ENCODE measurements at places on chromosomes 6 and 20.

DNA sequence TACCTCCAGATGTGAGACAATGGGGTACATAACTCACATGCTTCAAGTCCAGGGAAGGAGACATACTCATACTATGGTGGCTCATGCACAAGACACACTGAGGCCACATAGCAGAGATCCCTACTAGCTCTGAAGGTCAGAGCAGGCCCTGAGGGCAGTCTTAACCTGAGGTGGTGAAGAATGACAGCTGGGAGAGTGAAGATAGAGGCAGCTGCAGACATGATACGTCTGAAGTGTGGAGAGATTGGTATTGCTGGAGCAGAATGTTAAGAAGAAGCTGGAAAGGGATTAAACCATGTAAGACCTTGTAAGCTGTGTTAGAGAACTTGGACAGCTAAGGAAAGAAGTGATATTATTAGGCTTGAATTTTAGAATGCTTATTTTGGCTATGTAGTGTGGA, 32.9 kb downstream of the PGM3 start:
- no peak for DNase-seq

DNA sequence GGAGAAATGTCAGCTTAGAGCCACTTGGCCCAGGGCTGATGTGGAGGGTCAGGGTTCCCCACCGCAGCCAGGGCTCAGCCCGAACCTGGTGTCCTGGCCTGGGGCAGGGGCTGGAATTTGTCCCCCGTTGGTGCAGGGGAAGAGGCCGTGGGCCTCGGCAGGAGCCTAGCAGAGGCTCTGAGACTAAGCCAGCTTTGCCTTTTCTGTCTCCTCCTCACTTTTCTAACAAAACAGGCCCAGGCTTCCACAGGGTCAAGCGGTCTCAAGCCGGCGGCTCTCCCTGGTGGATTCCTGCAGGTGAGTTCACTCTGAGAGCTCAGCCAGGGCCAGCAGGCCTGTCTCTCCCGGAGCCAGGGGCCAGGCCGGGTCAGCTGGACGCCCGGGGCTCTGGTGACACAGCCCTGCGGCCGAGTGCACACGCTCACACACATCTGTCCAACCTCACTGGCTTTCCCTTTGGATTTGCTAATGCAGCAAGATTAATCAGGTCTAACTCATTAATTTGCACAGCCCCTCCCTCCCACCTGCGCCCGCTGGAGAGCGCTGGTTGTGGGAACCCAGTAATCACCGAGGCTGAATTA, 2.9 kb upstream of the CHRNA4 start:
- DNase-seq, result no peak

- DNase-seq, result no peak
Measured at GRCh38 chr20:4802527-4802926, 80.8 kb downstream of the PRND start.

DNA sequence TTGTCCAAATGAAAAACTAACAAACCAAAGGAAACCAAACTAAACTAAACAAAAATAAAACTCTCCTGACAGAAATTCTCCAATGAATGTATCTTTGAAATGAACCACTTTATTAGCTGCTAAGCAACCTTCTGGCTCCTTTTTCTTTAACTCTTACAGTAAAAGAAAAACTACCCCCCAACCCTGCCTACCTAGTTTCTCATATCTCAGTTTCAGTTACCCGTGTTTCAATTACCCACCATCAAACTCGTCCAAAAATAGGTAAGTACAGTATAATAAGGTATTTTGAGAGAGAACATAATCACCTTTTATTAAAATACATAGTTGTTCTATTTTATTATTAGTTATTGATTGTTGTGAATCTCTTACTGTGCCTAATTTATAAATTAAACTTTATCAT, 177.4 kb upstream of the THEMIS start:
- DNase-seq, result no peak

- DNase-seq, result no peak
Measured at GRCh38 chr6:15090745-15091384, 155.0 kb upstream of the JARID2 start.

GRCh38 chr6:21281366-21281765, 312.2 kb upstream of the SOX4 start:
- no peak for DNase-seq

DNA sequence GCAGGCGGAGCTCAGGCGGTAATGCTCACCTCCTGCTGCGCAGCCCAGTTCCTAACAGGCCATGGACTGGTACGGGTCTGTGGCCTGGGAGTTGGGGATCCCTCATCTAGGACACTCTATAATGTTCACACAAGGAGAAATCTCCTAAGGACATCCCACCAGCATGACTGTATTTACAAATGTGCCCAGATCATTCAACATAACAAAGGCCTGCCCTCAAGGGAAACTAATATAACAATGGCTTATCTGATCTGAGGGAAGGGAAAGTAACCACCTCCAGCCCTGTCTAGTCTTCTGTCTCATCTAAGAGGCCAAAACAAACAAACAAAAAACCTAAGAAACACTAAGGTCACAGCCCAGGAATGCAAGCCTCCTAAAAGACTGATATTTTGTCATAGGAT, 232.8 kb downstream of the RNGTT start:
- DNase-seq, result no peak

DNA sequence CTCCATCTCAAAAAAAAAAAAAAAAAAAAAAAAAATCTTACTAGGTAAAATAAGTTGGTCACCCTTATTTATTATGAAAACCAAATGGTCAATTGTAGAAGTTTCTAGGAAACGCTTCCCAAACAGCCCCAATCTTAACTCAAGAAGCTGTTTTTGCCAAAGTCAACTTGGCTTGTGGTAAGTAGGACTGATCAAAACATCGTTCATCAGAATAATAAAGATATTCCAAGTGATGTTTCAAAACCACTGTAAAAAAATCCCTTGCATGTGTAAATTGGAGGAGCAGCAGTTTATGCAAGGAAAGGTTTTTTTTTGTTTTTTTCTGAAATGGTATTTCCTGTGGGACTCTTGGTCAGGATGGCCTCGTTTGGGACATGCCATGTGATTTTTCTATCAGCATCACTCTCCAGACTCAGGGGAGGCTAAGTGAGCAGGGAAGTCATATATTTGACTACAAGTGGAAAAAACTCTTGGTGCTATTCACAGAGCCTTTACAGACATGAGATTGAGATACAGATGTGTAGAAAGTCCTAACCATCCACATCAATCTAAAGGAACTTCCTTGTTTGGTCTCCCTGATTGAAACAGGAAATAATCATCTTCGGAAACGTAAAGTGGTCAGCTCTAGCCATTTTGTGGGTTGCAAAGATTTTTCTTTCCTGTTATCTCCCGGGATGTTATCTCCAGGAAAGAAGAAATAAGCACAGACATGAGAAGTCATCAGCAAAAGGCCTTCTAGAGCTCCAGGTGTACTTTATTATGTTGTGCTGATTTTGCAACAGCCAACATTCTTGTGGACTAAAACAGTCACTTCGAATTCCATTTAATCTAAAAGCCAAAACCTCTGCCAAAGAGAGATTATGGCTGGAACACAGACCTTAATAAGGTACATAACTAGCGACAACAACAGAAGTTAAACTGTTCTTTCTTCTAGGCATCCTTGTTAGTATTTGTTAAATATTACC, 177.8 kb downstream of the EDN1 start:
- no peak for DNase-seq

- DNase-seq, result no peak
Measured at GRCh38 chr6:30935018-30935417, 3.0 kb upstream of the SFTA2 start.

GRCh38 chr6:31193206-31193605, 22.7 kb upstream of the POU5F1 start:
- no peak for DNase-seq

DNA sequence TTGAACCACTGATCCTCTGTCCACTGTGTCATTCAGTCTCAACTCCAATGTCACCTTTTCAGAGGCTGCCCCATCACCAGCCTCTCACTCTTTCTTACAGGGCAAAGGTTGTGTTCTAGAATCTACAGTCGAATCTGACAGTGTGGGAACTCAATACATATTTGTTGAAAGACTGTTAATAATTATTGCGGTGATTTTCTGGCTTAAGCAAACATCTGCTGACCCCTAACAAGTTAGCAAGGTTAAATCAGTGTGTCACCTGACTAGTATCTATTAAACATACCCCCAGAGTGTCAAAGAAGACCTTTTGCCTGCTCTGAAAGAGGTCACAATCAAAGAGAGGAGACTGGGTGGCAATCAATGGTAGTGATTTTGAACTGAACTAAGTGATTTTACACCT, 41.9 kb downstream of the ELOVL2 start:
- no peak for DNase-seq

DNA sequence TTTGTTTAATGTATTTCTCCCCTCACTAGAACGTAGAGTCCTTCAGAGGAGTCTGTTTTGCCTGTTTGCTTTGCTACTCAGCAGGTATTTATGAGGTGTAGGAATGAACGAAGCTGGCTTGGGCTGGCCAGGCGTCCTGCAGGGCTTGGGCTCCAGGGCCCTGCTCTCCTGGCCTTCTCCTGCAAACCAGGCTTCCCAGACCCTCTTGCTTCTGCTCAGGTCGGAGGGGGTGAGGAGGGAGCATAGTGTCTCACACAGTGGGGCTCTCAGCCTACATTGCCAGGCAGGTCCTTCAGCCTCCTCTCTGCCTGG, 24.6 kb upstream of the MLN start:
- DNase-seq, result no peak

DNA sequence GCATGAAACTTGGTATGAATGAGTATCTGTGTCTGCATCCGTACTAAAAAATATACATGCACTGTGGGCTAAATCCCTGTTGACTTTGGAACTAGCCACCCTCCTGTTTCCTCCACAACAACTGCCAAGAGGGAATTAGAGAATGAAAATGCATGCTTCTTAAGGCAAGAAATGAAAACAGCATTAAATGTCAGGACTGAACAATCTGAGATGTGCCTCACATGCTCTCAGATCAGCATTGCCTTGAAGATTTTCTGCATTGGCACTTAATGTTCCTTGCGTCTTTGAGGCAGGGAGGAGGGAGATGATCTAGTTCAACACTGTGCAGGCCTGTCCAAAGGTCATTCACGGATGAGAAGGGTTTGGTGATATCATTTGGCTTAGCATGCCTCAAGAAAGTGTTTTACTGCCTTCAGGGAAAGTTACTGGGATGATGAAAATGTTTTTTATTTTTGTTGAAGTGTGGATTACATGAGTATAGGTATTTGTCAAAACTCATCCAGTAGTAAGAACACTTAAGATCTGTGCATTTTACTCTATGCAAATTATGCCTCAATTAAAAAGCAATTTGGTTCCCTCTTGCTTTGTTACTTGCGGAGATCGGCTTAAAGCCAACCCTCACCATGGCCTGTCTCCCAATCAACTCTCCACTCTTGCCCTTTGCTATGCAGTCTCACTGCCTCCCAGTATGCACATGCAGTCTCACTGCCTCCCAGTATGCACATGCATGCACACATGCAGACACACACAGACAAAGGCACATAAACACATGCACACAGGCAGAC, 47.5 kb upstream of the RIN2 start:
- no peak for DNase-seq

GRCh38 chr6:53915026-53915691, 120.4 kb downstream of the LRRC1 start:
- DNase-seq, result no peak

DNA sequence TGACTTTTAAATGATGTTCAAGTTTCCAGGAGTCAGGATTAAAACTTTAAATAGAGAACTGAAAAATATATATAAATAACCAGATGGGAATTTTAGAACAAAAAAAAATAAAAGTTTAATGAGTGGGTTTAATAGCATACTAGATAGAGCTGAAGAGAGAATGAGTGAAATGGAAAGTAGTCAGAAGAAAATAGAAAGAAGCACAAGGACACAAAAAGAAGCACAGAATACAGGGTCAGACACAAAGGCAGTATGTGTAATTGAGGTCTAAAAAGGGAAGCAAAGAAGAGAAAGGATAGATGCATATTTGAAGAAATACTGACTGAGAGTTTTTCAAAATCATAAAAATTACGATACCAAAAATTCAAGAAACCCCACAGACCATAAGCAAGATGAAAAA, 159.8 kb upstream of the FERMT1 start:
- no peak for DNase-seq

DNA sequence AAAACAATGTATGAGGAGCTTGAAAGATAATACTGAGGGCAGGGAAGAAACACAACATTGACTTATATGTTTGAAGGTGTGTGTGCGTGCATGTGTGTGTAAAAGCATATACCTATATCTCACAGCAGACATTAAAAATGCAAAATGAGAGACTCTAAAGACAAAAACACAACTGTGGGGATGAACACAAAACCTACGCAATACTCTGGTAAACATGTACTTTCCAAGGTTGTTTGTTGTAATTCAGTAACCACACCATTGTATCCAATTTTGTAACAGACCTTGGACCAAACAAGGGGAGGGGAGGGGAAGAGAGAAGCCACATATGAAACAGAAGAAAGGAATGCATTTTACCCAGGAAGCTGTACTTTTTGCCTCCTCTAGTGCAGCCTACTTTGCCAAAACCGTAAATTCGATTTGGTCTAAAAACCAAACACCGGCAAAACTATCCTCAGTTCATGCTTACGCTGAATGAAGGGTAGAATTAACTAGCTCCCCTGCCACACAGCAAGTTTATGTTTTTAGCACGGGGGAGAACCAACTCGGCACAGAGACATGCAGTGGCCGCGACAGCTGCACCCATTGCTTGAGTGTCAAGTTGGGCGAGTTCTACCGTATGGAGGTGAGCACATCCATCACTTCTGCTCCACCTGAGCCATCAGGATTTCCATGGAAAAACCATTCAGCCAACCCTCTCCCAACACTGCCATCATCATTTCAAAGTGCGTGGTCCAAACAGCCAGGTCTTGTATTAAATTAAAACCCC, 50.0 kb downstream of the CNKSR3 start:
- no peak for DNase-seq

DNA sequence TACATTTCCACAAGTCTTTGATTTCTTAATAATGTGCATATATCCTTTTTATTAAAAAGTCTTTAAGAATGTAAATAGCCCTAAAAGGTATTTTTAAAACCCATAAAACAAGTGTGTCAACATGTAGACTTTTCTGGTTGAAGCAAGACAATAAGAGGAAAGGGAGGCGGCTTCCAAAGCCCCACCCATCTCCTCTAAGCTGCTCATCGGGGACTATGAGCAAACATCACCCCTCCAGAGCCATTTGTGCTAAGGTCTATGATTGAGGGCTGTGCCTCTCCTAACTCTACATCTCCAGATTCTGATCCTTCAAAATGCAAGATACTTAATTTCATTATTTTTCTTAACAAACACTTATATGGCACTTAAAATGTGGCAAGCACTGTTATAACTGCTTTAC, 2.5 kb upstream of the NAA20 start:
- DNase-seq, result no peak

- DNase-seq, result no peak
Measured at GRCh38 chr20:38336726-38337125, 9.6 kb upstream of the LBP start.

- no peak for DNase-seq
Measured at GRCh38 chr6:89711801-89712200, 73.3 kb upstream of the LYRM2 start.
